Stimulated activated CD8-positive, alpha-beta memory T cell treated with anti-CD3 and anti-CD28 coated beads, Interleukin-4, amount 100 ng/mL, for 1 hour (primary cell): ENCODE measurements at places on chromosomes 5 and 9.

DNA sequence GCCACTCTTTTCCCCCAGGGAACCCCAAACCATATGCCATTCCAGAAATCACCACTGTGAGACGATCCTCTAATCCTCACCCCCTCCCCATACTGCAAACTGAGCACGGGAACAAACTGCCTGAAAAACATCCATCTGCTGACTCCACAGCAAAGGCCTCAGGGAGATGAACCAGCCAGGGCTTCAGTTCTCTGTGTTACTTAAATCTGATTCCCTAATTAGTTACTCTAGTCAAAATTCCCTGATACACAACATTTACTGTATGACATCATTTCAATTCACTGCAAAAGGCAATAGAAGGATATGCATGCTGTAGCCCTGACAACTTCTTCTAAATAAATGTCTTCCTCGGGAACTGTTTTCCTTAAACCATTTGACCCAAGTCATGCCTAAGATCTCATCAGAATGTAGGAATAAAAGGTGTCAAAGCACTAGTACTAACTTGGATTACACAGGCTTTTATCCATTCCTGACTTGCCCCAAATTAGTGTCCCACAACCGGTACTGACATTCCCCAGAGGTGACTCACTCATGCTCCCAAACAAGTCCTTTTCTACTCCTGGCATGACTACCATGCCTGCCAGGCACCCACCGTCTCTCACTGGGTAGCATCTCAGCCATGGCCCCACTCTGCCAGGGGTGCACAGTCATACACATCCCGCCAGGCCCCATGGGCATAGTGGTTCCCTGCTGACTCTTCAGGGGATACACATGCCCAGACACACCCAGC lies 35.0 kb downstream of the MTX3 start:
- no peak for DNase-seq

GRCh38 chr5:93596676-93597490 lies 13.9 kb downstream of the NR2F1 start:
- no peak for DNase-seq

DNA sequence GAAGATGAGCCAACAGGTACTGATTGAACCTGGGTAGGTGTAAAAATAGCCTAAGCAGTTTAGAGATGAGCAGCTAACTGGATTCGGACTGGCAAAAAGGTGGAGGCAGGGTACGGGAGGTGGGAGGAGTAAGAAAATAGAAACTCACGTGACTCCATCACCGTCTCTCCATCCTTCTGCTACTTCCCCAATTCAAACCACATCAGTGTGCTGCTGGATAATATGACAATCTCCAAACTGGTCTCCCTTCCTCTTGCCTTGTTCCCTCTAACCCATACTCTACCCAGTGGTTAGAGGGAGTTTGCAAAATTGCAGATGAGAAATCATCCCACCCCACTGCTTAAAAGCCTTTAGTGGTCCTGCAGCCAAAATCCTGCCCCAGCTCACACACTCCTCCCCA lies 42.7 kb downstream of the RIGI start:
- DNase-seq = no peak

DNA sequence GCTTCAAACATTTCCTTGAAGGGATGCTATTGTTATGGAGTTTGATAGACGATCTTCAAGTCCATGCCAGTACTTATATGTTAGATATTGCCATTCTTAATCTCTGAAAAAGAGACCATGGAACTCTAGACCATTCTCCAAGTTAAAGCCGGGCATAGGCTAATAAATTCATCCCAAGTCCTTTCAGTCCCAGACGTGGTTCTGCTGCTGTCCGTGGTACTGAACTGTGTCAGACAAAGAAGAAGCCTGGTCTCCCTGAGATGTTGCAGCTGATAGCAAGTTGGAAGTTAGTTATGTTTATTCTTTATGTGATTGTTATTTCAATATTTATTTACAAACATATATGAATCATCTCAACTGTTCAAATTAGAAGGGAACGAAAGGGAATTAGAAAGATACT lies 158.7 kb downstream of the NMUR2 start:
- no peak for DNase-seq

DNA sequence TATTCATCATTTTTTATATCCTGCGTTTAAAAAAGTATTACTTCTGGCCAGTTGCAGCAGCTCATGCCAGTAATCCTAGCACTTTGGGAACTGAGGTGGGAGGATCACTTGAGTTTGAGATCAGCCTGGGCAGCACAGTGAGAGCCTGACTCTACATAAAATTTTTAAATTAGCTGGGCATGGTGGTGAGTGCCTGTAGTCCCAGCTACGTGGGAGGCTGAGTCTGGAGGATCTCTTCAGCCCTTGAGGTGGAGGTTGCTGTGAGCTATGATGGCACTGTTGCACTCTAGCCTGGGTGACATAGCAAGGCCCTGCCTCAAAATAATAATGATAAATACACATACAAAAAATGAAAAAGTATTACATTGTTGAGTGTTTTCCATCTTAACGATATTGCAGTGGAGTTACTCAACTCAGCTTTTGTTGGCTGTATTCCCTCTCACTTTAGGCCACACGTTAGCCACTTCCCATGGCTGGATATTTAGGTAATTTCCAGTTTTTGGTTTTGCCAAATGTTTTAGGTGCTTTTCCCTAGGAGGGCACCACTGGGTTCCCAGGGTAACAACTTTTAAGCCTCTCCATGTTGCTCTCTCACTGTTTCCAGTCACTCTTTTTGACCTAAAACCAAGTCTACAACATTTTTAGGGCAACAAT lies 20.6 kb downstream of the SHB start:
- no peak for DNase-seq

DNA sequence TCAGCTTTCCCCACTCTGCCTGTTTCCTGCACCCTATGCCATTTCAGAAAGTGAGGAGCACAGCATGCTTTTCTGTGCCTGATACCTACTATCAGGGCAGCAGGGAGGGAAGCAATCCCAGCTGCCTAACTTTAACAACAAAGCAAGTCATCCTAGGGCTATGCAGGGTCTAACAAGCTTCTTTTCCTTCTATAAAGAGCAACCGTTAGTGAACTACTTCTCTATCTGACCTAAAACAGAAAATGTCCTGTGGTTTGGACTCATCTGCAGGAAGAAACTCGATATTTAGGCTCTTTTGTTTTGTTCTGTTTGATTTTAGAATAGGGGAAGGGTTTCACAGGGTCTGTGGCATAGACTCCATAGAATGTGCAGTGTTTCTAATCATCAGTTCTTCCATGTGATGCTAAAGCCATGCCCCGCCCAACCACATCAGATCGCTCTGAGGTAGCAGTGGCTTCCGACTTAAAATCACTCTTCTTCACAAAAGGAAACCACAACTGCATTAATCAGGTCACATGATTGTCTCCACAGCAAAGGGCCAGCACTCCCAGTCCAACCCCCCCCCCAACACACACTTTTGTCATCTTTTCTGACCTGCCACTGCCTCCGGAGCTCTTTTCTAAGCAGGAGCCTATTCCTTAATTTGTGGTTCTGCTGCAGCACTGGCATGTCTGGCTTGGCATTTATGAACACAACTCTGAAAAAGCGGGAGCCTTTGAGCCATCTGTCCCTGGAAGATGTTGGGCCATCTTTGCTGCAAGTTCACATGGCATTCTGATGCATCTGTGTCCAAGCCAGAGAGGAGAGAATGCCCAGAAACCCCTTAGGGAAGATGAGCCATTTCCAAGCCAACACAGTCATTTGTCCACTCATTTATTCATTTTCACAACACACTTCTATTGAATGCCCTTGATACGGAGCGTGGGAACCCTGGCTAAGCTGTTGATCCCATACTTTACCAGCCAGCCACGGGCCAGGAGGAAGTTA lies 71.6 kb downstream of the CFAP90 start:
- DNase-seq = no peak

GRCh38 chr9:106403081-106403480 lies 459.9 kb upstream of the ZNF462 start:
- no peak for DNase-seq

DNA sequence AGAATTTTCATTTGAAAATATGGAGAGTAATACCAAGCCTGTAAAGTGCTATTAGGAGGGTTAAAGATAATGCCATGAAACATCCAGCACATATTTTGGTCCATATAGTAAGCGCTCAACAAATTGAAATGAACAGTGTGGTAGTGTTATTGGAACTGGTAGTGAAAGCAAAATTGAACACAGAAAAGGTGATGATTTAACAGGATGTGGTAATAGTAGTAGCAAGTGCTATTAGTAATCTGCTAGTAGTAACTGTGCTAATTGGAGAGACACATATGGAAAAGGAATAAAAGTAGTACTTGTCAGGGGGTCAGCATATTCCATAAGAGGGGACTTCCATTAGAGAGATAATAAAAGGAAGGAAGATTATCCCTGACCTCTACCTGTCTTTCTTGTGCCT lies 187.3 kb downstream of the HTR1A start:
- no peak for DNase-seq

DNA sequence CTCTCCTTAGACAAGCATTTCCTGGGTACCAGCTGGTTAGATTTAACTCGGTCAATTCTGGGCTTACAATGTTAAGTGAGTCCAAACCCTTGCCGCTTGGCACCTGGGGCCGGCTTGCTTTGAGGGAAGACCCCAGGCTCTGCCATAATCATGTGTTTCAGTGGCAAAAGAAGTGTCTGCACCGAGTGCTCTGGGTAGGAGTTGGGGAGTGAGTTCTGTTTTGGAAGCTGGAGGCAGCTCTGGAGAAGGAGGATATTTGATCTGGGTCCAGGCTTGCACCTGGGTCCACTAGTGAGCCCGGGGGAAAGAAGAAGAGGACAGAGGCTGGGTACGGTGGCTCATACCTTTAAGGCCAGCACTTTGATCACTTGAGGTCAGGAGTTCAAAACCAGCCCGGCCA lies 8.4 kb upstream of the OLFM1 start:
- DNase-seq = no peak

- no peak for DNase-seq
Measured at GRCh38 chr5:173819521-173819920, 68.6 kb upstream of the CPEB4 start.

DNA sequence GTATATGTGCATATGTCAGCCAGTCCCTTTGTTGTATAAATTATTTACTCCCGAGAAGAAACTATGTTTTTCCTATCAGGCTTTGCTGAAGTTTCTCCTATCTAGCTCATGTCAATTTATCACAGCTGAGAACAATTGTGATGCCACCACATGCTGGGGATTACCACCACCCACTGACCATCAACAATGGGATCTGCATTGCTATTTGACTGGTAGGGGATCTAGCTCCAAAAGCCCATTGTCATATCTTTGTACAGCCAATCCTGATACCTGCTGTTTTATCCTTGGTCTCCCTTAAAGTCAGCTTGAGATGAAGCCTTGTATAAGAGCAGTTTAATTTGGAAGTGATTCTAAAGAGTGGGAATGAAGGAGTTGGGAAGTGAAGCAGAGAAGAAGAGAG lies 53.9 kb upstream of the KCNN2 start:
- DNase-seq = no peak

DNA sequence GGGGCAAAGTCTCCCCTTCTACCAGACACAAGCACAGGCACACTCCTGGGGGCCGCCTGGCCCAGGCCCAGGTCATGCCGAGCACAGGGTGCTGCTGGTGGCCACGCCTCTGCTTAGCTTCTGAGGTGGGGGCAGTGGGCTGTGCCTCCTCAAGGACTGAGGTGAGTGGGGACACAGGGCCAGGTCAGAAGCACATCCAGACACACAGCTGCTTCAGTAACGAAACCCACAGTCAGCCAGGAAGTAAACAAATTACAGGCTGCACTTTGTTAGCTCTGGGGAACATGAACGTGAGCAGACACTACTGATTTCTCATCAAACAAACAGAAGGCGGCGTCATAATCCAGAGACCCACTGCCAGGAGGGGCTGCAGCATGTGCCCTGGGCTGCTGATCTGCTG lies 192.4 kb downstream of the HSPA4 start:
- DNase-seq = no peak

- DNase-seq = no peak
Measured at GRCh38 chr5:16809395-16810207, 126.5 kb downstream of the MYO10 start.

DNA sequence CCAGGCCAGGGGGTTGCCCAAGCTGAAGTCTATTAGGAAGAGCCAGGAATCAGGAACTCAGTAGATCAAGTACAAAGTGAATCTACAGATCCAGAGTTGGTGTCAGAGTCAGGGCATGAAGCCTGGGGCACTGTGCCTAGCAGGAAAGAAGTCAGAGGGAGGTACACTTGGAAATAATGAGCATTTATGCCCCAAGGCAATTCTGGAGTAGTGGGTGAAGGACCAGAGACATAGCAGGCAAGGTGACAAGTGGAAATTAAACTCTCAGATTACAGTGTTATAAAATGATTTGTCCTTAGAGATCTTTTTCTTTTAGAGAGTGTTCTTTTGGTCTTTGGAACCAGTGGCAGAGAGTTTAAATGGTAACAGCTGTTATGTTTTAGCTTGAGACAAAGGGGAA lies 138.0 kb downstream of the ADAMTSL1 start:
- DNase-seq = no peak

GRCh38 chr9:111179577-111179976 lies 141.3 kb upstream of the LPAR1 start:
- no peak for DNase-seq

- DNase-seq = no peak
Measured at GRCh38 chr9:98161851-98162250, 30.6 kb downstream of the CORO2A start.

- DNase-seq = no peak
Measured at GRCh38 chr5:75167345-75167744, 69.3 kb downstream of the ANKRD31 start.

DNA sequence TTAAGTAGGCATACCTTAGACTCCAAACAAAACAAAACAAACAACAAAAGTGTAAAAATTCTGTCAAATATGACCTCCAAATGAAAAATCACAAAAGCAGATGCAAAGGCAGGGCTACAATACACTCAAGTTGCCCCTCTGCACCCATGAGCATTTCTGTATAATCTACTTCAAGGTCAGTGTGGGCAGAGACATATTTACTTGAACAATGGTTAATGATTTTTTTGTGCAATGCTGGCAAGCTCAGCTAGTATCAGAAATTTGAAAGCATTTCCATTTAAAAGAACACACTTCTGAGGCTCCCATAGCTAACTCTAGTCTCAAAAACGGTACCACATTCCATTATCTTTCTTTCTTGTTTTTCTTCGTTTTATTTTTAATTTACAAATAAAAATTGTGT lies 57.9 kb downstream of the PLCXD3 start:
- DNase-seq = no peak

- DNase-seq = no peak
Measured at GRCh38 chr5:154794525-154795234, 39.5 kb downstream of the LARP1 start.

GRCh38 chr5:167797933-167798332 lies 493.5 kb upstream of the WWC1 start:
- no peak for DNase-seq

- no peak for DNase-seq
Measured at GRCh38 chr5:35087991-35088390, 40.2 kb upstream of the AGXT2 start.

GRCh38 chr9:127347831-127348776 lies 48.9 kb upstream of the SLC2A8 start:
- DNase-seq = no peak

DNA sequence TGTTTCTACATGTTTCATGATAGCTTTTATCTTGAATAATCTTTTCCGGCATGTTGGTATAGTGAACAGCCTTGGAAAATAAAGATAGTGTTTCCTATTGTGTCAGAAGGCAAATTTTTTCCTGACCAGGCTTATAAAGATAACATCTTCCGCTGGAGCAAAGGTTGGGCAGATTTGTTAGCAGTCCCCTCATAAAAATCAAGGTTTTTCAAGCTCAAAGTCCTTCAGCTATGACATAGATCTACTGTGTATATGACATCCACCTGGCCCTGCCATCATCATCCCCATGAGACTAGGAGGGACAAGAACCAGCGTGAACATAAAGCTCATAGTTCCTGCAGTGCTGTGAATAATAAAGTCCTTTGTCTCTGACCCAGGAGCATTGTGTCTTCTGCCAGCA lies 30.4 kb upstream of the OTULINL start:
- DNase-seq = no peak
